ENCODE measurements at places on chromosomes 6 and 20.

GRCh38 chr6:16727996-16728395 is 33.3 kb downstream of the ATXN1 start:
- no peak for DNase-seq

GRCh38 chr6:135025775-135026174 is 28.8 kb downstream of the HBS1L start:
- no peak for DNase-seq

- DNase-seq = no peak
Observed at GRCh38 chr6:91079969-91080368, 493.1 kb upstream of the MAP3K7 start.

DNA sequence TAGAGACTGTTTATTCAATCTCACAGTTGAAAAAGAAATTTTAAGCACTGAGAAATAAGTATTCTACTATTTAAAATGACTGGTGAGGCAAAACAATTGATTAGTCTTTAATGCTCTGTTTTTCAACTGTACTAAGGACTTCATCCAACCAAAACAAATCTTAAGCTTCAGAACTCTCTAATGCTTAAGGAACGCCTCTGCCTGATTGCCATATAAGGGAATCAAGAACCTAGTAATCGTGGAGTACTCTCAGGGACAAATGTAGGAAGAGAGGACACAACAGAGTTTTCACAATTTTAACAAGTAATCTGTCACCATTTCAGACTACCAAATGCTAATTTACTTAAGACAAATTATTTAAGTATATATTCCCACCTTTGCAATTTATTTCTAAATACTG is 16.1 kb downstream of the FBXO30 start:
- no peak for DNase-seq

GRCh38 chr6:101711518-101711917 is 318.0 kb downstream of the GRIK2 start:
- DNase-seq = no peak

- no peak for DNase-seq
Observed at GRCh38 chr20:40535816-40536215, 153.2 kb downstream of the MAFB start.

GRCh38 chr20:31811796-31812728 is 7.1 kb upstream of the MYLK2 start:
- DNase-seq = no peak

- peak; percentile 11 for DNase-seq
Observed at GRCh38 chr20:21571841-21572690, 58.2 kb upstream of the NKX2-2 start.

GRCh38 chr6:103002282-103002681 is 1608.8 kb downstream of the GRIK2 start:
- no peak for DNase-seq

DNA sequence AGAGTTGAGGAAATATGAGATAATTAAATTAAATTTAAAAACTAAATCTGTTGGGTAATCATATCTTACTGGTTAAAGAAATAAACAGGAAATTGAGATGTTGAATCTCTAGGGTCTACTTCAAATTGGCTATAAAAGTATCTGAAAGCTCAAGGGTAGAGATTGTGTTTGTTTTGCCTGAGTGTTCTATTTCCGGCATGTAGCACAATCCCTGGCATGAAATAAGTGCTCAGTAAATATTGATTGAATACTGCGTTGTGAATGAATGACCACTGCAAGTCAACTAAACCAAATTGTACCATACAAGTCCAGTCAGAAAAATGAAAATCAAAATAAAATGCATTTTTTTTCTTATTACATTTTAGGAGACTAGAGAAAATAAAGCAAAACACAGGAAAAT is 709.8 kb downstream of the EPM2A start:
- peak; percentile 54 for DNase-seq

GRCh38 chr6:130020073-130020906 is 1.9 kb downstream of the L3MBTL3 start:
- no peak for DNase-seq

DNA sequence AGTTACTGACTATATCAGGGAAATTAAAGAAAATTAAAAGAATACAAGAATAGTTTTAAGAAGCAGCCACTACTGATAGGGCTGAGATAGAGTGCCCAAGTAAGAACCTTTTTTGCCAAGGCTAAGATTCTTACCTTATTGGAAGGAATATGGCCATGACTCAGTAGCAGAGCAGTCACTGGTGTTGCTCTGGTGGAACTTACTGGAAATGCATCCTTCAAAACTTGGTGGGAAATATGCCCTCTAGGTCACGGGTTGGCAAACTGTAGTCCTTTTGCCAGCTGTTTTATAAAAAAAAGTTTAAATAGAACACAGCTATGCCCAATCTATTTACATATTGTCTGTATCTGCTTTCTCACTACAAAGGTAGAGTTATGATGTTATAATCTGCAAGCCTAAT is 6.0 kb downstream of the HSF2 start:
- no peak for DNase-seq

DNA sequence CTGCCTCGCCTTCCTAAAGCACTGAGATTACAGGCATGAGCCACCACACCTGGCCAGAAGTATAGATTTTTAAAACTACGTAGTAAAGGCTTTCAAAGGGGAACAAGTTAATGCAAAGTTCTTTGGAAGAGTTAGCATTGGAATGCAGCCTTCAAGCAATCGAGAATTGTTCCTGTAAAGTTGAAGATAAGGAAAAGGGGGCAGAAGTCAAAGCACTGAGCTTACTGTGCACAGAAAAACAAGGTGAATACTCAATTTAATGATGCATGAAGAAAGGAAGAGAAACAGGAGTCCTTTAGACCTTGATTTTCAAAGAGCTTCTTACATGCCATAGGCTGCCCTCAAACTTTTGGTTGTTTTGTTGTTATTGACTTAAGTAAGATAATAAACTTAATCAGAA is 29.1 kb upstream of the LGSN start:
- DNase-seq = no peak

GRCh38 chr6:123168466-123168865 is 172.4 kb downstream of the CLVS2 start:
- no peak for DNase-seq

DNA sequence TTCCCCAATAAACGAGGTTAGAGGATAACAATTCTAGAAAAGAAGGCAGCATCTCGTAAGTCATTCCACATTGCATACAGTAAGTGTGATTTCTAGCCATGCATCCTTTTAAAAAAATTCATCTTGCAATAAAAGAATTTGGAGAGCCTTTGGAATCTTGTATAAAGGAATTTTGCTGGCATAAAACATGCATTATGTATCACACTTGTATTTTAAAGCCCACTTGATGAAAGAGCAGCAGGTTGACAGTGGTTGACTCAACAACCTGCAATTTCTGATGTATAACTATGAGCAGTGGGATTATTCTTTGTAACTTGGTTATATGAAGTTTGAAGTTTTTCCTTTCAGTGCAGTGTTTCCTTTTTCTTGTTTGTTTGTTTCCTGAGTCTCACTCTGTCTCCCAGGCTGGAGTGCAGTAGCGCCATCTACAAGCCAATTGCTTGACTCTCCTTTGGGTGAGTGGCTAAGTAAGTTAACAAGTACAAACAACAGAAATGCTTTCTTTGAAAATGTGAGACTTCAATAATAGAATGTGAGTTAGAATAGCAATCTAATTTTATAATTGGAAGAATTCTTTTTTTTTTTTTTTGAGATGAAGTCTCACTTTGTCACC is 39.9 kb downstream of the JARID2 start:
- no peak for DNase-seq

- DNase-seq = no peak
Observed at GRCh38 chr20:54276577-54277169, 68.8 kb downstream of the PFDN4 start.

GRCh38 chr6:1608222-1609040 is 1.3 kb upstream of the FOXC1 start:
- peak; percentile 39 for DNase-seq

GRCh38 chr6:135008941-135009290 is 45.7 kb downstream of the HBS1L start:
- no peak for DNase-seq

DNA sequence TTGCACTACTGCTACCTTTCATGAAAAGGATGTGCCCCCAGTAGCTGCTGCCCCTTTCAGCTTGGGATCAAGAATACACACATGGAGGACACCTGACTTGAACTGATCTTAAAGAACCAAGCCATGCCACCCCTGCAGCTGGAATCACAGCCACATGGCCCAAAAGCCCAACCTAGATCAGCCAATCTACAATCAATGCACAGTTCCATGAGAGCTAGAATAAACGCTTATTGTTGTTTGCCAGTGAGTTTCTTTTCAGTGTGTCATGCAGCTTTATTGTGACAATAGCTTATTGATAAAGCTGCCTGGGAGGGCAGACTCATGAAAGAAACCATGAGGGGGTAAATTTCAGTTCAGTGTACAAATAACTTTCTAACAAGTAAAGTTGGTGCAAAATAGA is 397.7 kb downstream of the PTPRT start:
- DNase-seq = no peak

DNA sequence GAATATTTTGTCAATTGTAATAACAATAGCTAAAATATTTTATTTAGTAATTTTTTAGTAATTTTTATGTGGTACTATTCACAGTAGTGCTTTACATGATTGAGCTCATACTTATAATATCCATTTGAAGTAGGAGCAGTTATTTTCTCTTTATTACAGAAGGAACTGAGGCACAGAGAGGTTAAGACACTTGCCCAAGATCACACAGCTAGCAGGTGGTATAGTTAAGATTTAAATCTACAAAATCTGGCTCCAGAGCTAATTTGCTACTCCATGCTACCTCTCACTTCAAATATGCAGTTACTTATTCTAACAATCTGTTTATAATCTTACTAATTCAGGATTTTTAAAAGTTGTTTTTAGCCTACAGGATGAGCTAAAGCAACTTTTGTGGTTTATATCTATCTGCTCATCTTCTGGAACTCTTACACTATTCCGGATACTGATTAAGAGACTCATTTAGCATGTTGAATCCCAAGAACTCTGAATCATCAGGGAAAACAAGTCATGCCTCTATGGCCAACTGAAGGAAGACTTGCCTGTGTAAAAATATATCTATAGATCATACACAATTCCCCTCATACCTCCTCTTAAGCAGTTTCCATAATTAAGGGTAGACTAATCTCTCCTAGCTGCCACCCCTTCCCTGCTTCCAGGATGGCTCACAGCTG is 324.2 kb downstream of the UBE3D start:
- DNase-seq = no peak

- peak; percentile 99 for DNase-seq
Observed at GRCh38 chr20:44747166-44748004, 1.7 kb downstream of the KCNK15 start.

- DNase-seq = no peak
Observed at GRCh38 chr6:166580076-166581050, 6.1 kb downstream of the RAMACL start.

- DNase-seq = no peak
Observed at GRCh38 chr6:165863801-165864200, 200.8 kb upstream of the PDE10A start.

GRCh38 chr6:80165143-80165542 is 58.7 kb downstream of the BCKDHB start:
- DNase-seq = no peak

DNA sequence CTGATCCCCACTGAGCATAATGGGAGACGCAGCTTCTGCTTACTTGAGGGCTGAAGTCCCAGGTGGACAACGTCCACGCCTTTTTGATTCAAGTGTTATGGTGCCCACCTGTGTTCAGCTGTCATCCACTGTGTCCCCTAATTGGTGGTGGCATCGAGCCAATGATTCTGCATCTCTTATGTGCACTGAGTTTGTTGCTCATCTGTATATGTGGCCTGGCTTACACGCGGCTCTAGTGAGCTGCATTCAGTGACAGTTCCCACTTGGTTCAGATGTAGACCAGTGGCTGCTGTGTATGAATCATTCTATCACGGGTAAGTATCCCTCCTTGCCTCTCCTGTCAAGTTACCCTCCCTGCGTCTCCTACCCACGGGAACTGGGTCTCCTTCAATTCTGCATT is 131.2 kb upstream of the CLDN20 start:
- DNase-seq = no peak

DNA sequence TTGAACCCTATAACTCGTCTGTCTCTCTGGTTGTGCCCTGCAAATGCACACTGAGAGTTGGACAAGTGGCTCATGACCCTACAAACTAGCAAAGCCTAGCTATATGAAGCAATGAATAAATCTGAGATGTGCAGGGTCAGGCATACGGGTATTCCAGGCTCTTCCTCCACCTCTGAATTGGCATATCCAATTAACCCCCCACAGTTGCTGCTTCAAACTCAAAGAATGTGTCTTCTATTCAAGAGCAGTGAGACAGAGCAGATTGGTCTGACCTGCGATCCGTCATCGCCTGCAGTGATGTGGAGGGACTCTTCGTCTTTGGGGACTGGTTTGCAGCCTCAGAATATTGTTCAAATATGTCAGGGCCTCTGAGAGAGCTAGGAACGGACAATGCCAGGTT is 59.8 kb downstream of the LAMP5 start:
- no peak for DNase-seq

- DNase-seq = no peak
Observed at GRCh38 chr6:34157851-34158250, 12.0 kb upstream of the GRM4 start.

DNA sequence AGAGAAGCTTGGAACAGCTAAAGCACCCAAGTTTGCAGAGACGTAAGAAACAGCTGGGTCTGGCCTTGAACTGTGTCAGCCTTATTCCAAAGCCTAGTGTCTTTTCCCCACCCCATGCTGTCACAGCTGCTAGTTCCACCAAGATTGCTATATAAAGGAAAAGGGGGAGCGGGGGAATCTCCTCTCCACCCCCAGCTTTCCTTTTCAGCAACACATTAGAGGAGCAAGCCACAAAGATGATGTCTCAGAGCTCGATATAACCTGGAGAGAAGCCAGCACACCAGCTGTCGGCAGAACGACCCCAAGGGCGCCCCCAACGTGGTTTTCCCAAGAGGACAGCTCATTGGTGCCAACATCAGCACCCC is 36.5 kb downstream of the ATP9A start:
- DNase-seq = no peak

GRCh38 chr6:40597301-40597700 is 10.1 kb upstream of the LRFN2 start:
- DNase-seq = no peak

GRCh38 chr6:18507561-18507960 is 120.4 kb downstream of the RNF144B start:
- no peak for DNase-seq

GRCh38 chr6:14655201-14656061 is 537.9 kb downstream of the CD83 start:
- no peak for DNase-seq

DNA sequence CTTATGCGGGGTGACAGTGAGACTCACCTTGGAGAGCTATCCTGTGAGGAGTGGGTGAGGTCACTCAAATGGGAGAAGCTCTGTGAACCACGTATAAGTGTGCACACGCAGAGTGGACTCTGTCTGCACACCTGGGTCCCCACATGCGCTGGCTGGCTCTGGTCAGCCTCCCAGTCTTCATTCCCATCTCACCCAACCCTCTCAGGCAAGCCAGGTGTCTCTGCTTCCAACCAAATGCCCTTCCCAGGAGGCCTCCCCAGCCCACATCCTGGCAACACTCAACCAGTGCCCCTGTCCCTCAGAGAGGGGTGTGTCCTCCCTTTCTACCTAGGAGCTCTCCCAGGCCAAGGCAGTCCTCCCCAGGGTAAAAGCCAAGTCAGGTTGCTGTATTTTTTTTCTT is 8.0 kb upstream of the PI16 start:
- DNase-seq = no peak

GRCh38 chr20:415820-416322 is 7.8 kb downstream of the RBCK1 start:
- DNase-seq = no peak

- DNase-seq = no peak
Observed at GRCh38 chr6:149254253-149254652, 63.3 kb upstream of the TAB2 start.

All from NCI-H2029 treated with DMSO at 0.1 percent for 48 hours (cell line).